ENCODE measurements at places on chromosomes 6 and 20.

DNA sequence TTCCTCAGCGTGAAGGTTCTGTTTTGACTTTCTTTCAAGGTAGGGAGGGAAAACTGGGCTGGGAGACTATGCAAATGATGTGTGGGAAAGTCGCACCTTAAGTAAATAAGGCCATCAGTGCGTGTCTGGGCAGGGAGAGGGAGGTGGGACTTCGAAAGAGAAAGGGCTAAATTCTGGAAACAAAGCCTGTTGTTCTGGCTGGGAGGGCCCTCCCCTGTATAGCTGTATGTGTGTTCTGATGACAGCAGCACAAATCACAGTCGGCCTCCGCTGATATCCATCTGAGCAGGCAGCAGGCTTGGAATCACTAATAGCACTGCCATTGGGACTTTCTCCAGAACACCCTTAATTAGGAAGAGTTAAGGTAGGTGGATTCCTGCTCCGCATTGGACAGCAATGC lies 19.2 kb downstream of the JAG1 start:
- DNase-seq: no peak

DNA sequence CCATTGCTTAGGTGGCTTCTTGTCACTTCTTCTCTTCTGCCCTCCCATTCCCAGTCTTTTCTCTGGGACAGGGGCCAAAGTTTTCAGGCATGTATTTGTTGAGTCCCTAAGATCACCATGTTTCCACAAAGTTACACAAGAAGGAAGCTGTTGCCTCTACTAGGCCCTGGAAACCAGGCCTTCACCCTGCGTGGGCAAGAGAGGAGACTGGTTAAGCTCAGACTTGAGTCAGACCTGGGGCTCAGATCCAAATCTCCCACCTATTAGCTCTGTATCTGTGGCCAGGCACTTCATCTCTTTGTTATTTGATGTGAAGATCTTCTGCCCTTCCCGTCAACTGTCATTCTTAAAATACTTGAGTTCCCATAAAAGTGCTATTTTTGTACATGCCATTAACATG lies 154.6 kb downstream of the SASH1 start:
- no peak for DNase-seq

DNA sequence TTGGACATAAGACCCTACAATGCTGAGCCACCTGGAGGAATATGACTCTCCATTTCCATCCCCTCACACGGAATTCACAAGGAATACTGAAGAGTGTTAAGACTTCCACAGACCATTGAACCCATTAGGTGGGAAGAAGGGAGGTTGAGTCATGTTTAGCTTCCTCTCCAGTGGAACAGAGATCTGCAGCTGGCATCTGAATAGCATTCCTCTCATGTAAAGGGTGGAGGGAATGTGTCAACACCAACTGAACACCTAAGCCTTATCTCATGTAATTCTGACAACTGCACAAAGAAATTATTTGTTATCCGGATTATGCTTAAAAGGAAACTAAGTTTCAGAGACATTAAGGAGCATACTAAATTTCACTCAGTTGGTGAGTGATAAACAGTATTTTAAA lies 705.9 kb downstream of the MAFB start:
- no peak for DNase-seq

DNA sequence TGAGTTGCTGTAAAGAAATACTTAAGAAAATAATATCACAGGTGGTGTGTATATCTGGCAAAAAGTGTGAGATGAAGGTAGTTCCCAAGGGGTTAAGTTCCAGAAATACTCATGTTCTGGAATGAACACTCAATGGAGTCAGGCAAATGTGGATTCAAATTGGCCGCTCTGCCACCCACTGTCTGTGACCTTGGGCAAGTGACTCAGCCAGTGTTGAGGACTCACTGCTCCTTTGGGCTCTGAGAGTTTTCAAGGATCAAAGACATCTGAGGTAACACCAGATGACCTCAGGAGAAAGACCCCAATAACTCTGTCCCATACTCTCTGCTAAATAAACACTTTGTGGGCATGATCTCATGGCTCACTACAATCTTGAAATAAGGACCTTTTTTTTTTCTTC lies 59.2 kb upstream of the EYA2 start:
- no peak for DNase-seq

- no peak for DNase-seq
Observed at GRCh38 chr6:106470316-106470715, 109.8 kb downstream of the CRYBG1 start.

- DNase-seq: no peak
Observed at GRCh38 chr6:23174781-23175361, 605.5 kb downstream of the HDGFL1 start.

DNA sequence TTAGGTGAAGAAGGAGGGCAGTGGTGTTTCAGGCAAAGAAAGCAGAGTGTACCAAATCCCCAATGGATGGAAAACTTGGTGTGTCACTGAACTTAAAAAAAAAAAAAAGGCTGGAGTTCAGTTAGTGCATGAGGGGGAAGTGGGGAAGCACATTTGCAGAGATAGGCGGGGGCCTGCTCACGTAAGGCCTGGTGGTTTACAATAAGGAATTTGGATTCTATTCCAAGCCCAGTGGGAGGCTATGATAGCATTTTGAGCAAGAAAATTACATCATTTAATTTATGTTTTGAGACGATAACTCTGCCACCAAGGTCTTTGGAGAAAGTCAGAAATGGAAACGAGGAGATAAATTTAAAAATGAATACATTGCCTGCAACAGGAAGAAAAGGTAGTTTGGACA lies 225.5 kb downstream of the EYA4 start:
- DNase-seq: no peak

Data from naive thymus-derived CD8-positive, alpha-beta T cell (primary cell).